ENCODE measurements at places on chromosomes 6 and 20. TPM values are rescaled to one million over a fixed set of nuclear protein-coding genes. Genes with fewer than 3 reads are reported as not detected.

DNA sequence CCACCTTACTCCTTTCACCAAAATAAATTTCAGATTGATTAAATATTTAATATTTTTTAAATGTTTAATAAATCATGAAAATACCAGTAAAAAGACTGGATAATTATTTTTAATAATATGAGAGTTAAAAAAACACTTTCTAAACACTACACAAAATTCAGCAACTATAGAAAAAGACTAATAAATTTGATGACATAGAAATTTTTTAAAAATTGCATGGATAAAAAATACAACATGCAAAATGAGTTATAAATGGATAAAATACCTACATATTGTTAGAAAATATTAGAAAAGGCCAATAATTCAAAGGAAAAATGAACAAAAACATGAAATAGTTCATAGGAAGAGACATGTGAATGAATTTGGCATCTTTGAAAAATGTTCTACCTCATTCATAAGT is 101.0 kb upstream of the EDN1 start:
- DNase-seq, result no peak

DNA sequence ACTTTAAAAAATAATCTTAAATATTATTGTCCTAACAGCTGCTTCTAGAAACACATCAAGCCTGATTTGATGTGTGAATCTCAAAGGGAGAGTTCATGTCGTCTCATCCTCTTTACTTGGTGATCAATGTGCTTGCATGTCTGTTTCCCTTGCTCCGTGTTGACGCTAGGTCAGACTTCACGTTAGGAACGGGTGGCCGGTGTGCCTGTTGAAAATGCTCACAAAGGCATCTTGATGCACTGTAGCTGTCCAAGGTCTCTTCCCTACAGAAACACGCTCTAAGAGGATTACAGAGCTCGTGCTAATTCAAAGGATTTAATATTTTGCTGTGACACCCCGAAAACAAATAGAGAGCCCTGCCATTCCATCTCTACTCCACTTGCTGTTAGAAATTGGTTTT is 84.6 kb downstream of the ID4 start:
- no peak for DNase-seq

DNA sequence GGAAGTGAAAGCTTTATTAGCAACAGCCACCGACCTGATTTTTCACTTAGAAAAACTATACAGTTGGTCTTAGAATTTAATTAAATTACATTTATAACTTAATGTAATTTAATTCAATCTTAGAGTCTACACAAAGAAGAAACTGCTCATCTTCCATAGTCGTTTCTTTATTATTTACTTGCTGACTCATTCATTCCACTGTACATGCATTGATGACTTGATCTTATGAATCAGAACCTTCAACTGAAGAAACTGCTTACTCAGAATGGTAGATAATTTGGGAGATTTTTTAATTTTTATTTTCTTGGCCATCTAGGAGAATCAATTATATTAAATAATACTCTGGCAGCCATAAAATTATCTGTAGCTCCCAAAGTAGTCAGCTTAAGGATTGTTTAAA is 1021.6 kb upstream of the FLRT3 start:
- DNase-seq, result peak; percentile 22

- DNase-seq, result no peak
These were observed 162.6 kb downstream of the DTNBP1 start for GRCh38 chr6:15500078-15500740.

DNA sequence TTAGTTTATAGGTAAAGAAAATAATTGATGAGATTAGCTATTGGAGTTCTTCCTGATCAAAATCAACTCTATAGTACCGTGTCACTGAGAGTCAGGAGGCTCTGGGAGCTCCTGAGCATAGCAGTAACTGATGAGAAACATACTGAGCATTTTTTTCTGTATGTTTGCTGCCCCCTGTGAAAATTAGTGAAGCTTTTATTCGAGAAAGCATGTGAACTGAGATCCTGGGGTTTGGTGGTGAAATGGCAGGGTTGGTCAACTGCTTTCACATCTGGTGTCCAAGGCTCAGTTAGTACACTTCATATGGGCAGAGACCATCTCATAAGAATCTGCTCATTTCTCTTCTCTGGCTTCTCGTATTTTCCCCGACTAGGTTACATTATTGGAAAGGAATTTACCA is 4.1 kb upstream of the ABT1 start:
- peak; percentile 62 for DNase-seq

Gene C6orf141
- 16.6 TPM for total RNA-seq

GRCh38 chr20:59075934-59076508 is 33.4 kb upstream of the PRELID3B start:
- DNase-seq, result no peak

Gene SLC4A11
- 1.2 TPM for total RNA-seq

Gene XKR7
- 0.05 TPM for total RNA-seq

GRCh38 chr6:26361544-26361943 is 3.5 kb upstream of the BTN3A2 start:
- DNase-seq, result no peak

Gene SLC13A3
- total RNA-seq, result not detected

- DNase-seq, result peak; percentile 98
These were observed 86.1 kb upstream of the SIRPA start for GRCh38 chr20:1809131-1809572.

DNA sequence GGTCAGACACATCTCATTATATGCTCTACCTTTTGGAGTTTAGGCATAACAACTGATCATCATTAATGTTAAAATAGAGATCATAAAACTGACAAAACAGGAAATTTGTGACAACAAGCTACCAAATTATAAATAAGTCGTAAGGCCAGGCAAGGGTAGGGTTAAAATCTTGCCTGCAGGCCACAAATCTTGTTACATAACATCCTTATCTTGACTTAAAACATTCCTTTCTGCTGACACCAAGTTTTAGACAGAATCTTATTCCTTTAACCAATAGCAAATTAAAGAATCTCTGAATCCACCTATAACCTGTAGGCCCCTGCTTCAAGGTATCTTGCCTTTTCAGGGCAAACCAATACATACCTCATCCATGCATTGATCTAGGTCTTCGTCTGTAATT is 32.5 kb upstream of the NKAIN2 start:
- peak; percentile 46 for DNase-seq

DNA sequence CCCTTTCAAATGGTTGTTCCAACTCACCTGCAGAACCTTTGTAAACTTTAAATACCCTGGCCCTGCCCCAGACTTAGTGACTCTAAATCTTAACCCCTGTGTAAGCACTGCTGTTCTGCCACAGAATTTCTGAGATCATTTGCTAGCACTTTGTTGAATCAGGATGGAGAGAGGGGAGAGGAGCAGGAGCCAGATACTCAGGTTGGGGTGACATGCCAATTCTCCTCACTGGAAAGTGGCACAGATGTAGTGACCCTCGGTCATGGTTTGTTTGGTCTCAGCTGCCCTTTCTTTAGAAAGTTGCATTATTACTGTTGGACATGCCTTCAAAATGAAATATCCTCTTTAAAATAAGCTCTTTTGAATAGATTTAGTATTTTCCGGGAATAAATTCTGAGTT is 168.0 kb downstream of the ZFAND3 start:
- peak; percentile 20 for DNase-seq

Gene GINM1
- total RNA-seq, result 103 TPM

Gene NKX2-4
- 1.2 TPM for total RNA-seq

Gene SLC35F1
- not detected for total RNA-seq

- peak; percentile 37 for DNase-seq
These were observed 20.8 kb upstream of the SIRT5 start for GRCh38 chr6:13553646-13554045.

DNA sequence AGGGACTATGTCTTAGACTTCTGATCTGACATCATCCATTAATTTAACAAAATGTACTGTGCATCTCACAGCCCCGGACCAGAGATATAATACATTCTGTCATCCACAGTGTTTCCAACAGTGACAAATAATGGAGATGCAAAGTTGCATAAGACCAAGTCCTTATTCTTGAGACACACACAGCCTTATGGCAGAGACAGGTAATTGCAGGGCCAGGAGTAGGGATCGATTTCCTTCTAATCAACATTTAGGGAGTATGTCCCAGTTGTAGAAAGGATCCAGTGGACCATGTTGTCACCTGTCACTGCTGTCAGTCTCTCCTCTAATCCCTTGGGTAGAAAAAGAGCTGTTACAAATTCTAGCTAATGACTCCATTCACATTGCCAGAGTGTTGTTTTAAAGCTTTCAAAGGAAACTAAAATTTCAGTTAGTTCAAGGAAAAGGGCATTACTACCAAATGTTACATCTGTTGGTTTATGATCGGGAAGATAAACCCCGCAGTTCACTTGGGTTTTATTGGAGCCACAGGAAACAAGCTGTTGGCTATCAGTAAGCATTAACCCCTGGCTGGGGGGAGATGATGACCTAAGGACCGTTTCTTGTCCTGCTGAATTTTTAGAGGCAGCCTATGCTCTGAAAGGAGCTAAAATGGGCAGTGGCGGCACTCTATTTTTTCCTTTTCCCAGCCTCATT is 111.4 kb upstream of the ATXN1 start:
- peak; percentile 41 for DNase-seq

Gene PDE10A
- total RNA-seq, result 0.07 TPM

Gene TNNC2
- not detected for total RNA-seq

- peak; percentile 22 for DNase-seq
These were observed 206.0 kb upstream of the FOXQ1 start for GRCh38 chr6:1105833-1106400.

GRCh38 chr6:99592900-99593299 is 13.7 kb upstream of the PRDM13 start:
- DNase-seq, result no peak

DNA sequence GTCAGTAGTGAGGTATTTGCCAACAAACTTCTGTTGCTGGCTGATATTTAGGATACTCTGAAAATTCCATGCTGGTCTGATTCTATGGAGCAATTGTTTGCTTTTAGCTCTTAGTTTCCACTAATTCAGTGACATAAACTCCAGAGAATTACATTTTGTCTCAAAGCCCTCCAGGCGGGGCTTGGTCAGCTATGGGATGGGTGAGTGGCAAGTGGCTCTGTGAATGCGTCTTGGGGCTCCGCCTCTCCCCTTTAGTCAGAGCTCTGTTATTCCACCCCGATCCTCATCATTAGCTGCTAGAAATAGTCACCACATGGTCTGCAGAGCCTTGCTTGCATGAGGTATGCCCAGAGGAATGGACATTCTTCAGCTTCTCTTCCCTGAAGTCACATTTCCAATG is 540.6 kb downstream of the QKI start:
- DNase-seq, result peak; percentile 54

DNA sequence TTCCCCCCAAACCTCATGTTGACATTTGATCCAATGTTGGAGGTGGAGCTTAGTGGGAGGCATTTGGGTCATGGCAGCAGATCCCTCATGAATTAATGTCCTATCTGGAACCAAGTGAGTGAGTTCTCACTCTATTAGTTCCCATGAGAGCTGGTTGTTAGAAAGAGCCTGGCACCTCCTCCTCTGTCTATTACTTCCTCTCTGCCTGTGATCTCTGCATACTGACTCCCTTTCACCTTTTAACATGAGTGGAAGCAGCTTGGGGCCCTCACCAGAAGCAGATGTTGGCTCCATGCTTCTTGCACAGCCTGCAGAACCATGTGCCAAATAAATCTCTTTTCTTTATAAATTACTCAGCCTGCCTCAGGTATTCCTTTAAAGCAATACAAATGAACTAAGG is 127.3 kb upstream of the RALGAPA2 start:
- DNase-seq, result no peak

GRCh38 chr6:132190815-132191175 is 210.5 kb downstream of the MOXD1 start:
- peak; percentile 84 for DNase-seq

DNA sequence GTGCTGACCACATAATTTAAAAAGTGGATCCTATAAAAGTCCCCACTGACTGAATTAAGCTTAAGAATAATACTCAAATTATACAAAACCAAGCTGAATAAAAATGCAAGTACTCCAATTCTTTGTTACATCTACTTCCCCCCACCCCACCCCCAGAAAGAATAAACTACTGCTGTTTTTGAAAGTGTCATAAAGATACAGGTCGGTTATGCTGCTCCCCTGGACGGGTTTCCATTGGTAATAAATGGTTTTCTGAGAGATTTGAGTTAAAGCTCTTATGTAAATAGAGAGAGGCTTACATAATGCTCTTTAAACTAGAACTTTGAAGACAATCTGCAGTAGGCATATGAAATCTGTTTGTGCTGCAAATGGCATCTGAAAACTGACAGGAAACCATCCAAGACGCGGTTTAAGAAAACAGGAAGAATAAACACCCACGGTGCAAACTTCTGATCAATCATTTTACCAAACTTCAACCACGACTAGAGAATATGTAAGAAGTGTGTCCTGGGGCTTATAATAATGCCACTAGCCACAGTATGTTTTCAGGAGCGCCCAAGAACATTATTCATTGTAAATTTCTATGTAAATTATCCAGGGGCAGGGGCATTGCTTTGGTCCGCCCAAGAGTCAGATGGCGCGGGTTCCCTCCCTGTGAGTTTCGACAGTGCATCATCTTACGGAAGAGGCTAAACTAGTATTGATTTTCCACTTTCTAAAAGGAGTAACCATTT is 10.8 kb upstream of the POU3F2 start:
- DNase-seq, result no peak

GRCh38 chr6:157806856-157807215 is 16.2 kb upstream of the SNX9 start:
- DNase-seq, result no peak

DNA sequence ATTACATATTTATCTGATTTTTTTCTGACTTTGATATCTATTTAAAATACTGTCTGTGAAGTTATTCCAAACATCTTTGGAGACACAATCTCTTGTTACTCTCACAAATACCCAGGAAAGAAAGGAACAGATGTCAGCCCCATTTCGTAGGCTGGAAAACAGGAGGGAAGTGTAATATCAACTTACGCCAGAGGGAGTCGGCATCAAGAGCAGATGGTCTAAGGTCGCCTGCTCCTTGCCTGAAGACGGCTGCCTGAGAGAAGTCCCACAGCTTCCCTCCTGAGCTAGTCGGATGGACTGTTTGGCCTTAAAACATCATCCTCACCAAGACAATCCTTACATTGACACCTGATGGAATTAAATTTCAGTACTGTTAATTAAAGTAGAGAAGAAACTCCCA is 13.4 kb downstream of the CST7 start:
- DNase-seq, result no peak

DNA sequence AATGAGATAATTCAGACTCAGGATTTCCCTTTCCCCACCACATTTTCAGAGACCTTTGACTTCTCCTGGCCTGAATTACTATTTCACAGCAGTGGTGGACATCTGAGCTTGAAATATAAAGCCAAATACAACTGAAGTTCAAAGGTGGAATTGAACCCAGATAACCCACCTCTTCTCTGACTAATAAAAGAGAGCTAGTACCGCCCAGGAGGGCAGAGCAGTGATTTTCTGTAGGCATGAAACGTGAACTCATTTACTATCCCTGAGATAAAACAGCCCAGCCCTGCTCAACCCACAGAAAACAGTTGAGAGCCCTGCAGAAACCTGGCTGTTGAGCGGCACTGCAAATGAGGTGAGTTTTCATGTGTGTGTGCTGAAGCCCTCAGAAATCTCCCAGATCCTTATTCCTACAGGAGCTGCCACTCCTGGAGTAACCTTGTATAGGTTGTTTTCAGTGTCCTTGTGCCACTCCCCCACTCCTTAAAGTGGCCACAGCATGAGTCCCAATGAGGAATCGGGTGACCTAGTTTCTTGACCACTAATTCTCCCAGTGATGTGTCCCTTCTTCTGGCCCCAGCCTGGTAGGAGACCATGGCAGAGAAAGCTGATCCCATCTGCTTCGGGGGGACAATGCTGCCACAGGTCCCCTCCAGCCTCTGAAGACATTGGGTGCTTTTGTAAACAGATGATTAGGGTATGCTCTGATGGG is 99.2 kb downstream of the NOL4L start:
- DNase-seq, result no peak

Gene PLCG1
- total RNA-seq, result 65.7 TPM

Gene PRKN
- not detected for total RNA-seq

All from M059J (cell line).